ENCODE measurements at places on chromosomes 6 and 20.

DNA sequence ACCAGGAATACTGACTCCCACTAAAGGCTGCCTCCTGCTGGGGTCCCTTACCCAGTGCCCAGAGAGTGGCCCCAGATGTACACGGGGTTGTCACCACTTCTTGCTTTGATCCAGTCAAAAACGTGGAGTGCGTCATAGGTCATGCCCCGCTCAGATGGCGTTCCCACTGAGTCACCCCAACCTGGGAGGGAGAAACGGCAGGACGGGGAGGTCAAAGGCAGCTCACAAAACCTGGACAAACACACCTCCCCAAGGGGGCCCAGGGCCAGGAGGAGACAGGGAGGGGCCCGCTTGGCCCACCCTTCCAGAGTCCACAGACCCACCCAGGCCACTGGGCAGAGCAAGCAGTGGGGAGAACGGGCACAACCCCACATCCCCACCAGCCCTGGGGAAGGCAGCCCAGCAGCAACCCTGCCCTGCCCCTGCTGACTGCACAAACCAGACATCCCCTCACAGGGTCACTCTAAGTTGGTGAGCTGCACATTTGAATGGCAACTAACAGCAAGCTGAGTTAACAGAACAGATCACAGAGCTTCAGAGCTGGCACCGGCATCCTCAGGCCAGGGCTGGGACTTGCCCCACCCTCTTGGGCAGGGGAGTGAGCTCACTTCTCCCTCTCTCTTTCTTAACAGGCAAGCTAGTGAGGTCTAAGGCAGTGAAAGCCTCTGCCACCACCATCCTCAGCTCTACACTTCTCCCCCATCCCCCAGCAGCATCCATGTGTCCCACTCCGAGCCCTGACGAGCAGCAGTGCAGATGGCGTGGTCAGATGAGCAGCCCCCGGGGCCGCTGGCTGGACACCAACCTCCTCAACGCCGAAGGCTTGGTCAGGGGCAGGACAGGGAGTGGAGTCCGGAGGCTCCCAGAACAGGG lies 61.7 kb downstream of the PYGB start:
- DNase-seq, result no peak

GRCh38 chr6:116648156-116648555 lies 20.4 kb downstream of the ZUP1 start:
- no peak for DNase-seq

- DNase-seq, result no peak
Measured at GRCh38 chr20:51023617-51024155, 779 bp upstream of the KCNG1 start.

- DNase-seq, result no peak
Measured at GRCh38 chr6:137309078-137309762, 90.0 kb upstream of the IFNGR1 start.

DNA sequence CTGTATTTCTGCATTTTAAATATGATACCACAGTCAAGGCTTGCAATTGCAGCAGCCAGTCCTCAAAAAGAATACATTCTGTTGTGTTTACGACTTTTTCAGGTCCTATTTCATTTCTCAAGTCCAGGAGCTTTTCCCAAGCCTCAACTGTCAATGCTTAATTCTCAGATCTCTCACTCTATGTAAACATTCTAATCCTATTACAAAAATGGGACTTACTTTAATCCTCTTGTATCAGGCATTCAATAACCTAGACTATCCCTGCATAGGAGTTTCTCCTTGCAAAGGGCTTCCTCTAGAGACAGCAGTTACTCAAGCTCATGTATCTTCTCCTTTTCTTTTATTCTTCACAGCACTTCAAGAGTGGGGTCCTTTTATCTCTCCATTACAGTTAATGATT lies 1293.0 kb downstream of the GRIK2 start:
- no peak for DNase-seq

DNA sequence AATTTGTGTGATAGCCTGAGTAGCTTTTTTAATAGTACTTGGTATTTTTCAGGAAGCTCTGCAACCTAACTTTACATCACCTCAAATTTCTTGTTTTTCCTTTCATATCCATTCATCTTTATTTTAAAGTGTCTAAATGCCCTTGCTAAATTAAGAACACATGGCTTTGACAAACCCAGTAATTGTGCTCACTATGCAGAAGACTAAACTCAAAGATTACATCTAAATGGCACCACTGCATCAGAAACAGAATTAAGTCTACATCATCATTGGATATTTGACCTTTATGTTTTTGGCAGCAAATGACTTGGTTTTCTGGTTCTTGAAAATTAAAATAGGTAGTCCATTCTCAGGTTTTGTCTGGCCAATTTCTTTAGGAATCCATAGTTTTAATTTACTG lies 69.6 kb upstream of the HDGFL1 start:
- DNase-seq, result no peak

DNA sequence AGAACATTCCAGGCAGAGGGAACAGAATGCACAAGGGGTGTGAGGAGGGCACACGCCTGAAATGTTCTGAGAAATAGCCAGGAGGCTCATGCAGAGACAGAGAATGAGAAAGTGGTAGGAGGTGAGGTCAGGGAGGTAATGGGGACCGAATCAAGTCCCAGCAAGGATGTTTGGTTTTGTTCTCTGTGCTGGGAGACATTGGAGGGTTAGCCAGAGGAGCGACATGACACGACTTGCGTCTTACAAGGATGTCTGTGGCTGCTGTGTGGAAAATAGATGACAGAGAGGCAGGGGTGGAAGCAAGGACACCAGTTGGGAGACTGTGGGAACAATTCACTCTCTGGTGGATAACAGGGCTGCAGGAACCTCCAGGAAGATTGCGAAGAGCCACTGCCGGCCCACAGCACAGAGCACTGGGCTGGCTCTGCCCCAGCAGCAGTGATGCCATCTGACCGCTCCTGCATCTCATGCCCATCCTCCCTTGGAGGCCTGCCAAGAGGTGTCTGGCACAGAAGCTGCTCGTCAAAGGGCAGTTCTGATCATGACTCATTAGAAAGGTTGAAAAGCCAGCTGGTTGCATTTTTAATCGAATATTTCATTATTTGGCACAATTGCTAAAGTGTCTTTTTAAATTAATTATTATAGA lies 57.7 kb upstream of the CD83 start:
- DNase-seq, result no peak

DNA sequence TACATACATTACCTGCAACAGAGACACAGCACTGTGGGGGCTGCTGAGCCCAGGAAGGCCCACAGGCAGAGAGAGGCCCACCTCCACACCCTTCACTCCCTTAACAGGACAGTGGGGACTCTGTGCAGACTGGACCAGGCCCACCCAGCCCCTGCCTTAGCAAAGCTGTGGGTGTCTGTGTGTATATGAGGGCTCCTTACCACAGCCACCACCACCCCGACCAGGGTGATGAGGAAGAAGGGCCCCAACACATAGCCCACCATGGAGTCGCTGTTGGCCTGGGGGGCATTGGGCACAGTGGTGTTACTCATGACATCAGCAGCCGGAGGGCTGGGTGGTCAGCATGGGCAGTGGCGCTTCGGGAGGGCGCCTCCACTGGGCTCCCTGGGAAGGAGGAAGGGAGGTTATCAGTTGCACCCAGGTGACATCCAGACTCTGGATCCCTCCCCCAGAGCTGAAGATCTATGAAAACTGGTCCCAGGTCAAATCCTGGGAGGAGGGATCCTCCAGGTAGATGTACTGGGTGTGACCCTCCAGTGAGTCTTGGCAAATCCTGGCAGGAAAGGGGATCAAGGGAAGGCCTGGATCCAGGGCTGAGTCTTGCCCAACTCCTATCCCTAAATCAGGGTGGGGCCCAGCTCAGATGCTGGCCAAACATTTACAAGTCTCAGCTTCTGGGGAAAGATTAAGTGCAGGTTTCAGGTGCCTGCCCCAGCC lies 1.2 kb downstream of the SMIM29 start:
- no peak for DNase-seq

DNA sequence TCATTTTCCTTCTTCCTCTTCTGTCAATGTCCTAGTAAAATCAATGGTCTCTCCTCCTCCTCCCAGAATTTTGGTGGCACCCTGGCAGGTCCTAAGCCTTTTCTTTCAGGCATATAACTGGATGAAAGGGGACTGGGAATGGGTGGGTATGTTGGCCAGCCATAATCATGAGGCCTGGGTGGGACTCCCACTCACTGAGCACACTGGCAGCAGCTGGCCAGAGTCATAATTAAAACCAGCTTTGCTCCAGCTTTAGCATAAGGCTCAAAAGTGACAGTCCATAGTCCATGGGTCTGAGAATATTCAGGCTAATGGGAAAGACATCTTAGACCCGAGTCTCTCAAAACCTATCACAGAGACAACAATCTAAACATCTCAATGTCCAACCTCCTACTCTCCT lies 190.0 kb upstream of the BTBD3 start:
- DNase-seq, result no peak

DNA sequence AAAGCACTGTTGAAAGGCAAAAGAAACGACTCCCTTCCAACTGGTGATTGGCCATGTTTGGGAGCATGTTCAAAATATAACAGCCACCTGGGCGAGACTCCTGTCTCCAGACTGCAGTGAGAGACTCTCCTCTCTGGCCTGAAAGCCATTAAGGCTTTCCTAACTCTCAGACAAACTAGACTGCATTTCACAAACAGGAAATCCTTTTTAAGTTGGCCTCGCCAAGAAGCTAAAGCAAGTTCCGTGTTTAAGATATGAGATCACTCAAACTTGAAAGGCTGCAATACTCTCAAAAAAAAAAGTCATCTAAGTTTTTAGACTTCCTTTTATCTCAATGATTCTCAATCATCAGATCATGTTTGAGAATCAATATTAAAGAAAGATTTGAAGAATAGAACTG lies 117.0 kb downstream of the TFAP2A start:
- no peak for DNase-seq

All from iPS DF 6.9 (cell line).